ENCODE measurements at places on chromosomes 5 and 9.

- DNase-seq: no peak
Measured at GRCh38 chr5:138128334-138128733, 10.9 kb downstream of the NME5 start.

GRCh38 chr5:55578771-55579170, 44.0 kb upstream of the PLPP1 start:
- DNase-seq: no peak

- DNase-seq: no peak
Measured at GRCh38 chr9:36045610-36046009, 8.9 kb downstream of the RECK start.

GRCh38 chr5:169115461-169116124, 185.3 kb downstream of the SLIT3 start:
- no peak for DNase-seq

GRCh38 chr5:133707629-133708028, 95.3 kb upstream of the FSTL4 start:
- DNase-seq: no peak

DNA sequence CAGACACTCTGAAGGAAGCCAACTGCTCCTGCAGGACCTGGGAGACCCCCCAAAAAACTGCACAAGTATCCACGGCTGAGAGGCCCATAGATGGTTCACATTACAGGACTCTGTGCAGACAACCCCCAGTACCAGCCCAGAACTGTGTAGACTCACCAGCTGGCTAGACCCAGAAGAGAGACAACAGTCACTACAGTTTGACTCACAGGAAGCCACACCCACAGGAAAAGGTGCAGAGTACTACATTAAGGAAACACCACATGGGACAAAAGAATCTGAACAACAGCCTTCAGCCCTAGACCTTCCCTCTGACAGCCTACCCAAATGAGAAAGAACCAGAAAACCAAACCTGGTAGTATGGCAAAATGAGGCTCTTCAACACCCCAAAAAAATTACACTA, 281.2 kb upstream of the RGMB start:
- no peak for DNase-seq

DNA sequence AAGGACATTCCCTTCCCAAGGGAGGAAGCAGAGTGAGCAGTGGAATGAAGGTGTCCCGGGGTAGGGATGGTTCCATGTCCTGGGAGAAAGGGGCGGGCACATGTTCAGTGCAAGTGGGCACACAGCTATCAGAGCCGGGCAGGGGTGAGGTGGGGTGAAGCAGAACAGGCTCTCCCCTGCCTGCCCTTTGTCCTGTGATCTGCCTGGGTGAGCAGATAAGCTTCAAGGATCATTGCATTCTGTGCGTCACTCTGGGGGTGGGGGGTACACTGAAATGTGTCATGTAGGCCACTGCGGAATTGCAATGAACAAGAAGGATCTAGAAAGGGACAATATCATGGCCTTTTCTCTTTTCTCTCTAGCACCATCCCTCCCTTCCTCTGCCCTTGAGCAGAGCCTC, 61.7 kb upstream of the SHB start:
- no peak for DNase-seq

DNA sequence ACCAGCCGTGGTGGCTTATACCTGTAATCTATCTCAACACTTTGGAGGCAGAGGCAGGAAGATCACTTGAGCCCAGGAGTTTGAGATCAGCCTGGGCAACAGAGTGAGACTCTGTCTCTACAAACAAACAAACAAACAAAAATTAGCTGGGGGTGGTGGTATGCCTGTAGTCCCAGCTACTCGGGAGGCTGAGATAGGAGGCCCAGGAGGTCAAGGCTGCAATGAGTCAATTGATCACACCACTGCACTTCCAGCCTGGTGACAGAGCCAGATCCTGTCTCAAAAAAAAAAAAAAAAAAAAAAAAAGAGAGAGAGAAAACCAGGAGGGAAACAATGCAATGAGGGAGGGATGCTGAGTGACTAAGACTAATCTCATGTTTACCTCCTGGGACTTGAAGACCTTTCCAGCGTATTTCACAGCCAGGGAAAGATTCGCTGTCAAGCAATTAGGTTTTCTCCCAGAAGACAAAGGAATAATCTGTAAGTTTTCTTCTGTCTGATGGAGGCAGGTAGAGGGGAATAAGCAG, 51.1 kb upstream of the MIER3 start:
- DNase-seq: no peak

DNA sequence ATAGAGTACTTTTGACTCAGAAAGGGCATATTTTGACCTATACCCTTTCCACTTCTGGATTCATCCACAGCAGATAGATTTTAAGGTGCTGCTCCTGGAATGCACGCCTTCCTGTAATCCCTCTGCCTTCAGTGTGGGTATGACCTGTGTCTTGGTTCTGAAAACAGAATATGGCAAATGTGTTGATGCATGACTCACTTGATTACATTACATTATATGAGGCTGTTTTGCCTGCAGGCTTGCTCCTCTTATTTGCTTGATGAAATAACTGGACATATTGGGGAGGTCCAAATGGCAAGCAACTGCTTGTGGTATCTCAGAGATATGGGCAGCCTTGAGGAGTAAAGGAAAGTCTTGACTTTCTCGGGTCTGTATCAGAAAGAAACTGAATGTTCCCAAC, 468.6 kb downstream of the CDH18 start:
- no peak for DNase-seq

- no peak for DNase-seq
Measured at GRCh38 chr5:126680191-126680817, 79.6 kb downstream of the PHAX start.

DNA sequence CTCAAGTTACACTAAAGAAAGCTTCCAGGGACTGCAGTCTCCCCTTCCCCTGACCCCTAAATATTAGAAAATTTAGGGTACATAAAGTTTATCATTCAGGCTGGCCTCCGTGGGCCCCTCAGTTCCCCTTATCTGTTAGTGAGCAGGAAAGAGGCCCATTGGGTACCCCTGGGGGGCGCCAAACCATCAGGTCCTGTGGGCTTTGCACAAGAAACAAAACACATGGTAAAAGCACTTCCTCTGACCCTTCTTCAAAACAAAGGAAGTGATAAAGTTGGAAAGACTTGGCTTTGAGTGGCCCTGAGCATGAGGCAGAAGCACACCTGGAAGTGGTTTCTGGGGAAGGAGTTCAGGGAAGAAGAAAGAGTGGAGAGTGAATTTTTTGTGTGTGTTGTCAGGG, 213.0 kb downstream of the SMARCA2 start:
- no peak for DNase-seq

GRCh38 chr9:133906932-133907910, 84.9 kb downstream of the VAV2 start:
- DNase-seq: no peak

DNA sequence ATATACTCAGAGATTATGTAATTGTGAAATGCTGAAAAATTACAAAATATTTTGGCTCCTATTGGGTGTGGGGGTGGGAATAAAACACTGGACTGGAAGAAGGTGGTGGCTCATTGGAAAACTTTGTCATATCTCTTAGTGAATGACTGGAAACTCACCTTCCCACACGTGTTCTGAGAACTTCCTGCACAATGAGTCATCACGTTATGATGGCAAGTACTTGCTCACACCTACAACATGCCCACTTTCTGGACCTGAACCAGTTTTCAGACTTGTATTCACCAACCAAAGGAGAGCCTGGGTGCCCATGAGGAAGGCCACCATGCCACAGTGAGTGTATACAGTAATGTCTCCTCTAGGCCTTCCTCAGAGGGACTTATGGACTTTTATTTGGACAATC, 294.8 kb downstream of the ASTN2 start:
- no peak for DNase-seq

DNA sequence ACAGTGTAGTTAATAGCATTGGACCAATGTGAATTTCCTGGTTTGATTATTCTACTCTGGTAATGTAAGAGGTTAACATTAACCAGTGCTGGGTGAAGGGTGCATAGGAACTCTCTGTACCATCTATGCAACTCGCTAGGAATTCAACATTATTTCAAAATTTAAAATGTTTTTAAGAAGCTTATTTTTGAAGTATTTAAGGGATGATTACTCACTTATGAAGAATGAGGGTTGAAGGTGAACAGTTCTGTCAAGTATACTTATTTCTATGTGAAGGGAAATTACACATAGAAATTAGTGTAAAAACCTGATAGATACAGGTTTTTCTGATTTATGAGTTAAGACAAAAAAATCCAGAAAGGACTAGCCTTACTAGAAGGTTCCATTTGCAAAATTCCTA, 165.8 kb downstream of the INSYN2B start:
- no peak for DNase-seq

GRCh38 chr9:126661521-126662251, 48.0 kb downstream of the LMX1B start:
- no peak for DNase-seq

- no peak for DNase-seq
Measured at GRCh38 chr9:81893929-81894328, 34.3 kb upstream of the SPATA31D4 start.

- no peak for DNase-seq
Measured at GRCh38 chr5:173494446-173494845, 122.0 kb downstream of the BOD1 start.

GRCh38 chr9:91119679-91120078, 242.0 kb downstream of the AUH start:
- no peak for DNase-seq

GRCh38 chr5:6504677-6505415, 56.2 kb downstream of the UBE2QL1 start:
- DNase-seq: no peak

DNA sequence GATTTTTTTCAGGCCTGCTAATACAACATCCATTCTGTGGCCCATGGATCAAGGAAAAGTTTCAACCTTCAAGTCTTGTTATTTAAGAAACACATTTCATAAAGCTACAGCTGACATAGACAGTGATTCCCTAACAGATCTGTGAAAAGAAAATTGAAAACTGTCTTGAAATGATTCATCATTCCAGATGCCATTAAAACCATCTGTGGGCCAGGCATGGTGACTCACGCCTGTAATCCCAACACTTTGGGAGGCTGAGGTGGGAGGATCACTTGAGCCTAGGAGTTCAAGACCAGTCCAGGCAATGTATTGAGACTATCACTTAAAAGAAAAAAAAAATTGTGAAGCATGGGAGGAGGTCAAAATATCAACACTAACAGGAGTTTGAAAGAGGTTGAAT, 6.0 kb downstream of the RAPGEF6 start:
- no peak for DNase-seq

GRCh38 chr5:148833122-148833521, 6.7 kb downstream of the ADRB2 start:
- no peak for DNase-seq

All from GM18507 (cell line).